ENCODE measurements at places on chromosomes 16 and 17. TPM values are rescaled to one million over a fixed set of nuclear protein-coding genes. Genes with fewer than 3 reads are reported as not detected.

DNA sequence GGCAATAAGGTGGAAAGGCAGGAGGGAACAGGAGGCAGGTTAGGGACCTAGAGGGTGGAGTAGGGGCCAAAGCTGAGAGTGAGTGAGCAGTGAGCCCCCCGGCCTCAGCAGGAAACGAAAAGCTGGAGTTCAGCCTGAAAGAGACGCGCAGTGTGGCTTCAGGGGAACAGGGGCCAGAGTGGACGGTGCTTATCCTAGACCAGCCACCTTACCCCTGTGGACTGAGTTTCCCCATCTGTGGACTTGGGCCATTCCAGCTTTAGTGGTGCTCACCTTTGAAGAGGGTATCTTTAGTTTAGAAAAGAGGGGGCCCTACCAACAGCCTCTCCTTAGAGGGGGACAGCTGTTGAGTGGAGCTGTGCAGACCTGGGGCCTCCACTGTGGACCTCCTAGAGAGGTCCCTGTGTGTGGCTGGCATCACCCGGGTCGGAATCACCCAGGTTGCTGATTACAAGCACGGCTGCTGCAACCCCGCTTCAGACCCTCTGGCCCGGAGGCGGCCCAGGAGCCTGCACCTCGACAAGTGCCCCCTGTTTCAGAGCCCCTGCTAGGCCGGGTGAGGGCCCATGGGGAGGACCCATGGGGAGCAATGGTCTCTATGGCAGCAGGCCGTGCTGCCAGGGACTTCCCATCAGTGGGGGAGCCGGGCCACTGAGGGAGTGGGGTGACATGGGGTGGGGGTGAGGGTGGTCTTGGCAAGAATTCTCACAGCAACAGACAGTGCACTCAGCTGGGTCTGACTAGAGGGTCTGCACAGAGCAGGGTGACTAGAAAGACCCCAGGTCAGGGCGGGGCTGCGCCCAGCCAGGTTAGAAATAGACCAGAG lies 2.6 kb downstream of the GPR142 start:
- H3K4me1 ChIP-seq: peaks cover 16% of the 10 kb centered on the region
- no peaks in the 10 kb centered on the region for H3K36me3 ChIP-seq
- no peaks in the 10 kb centered on the region for H3K27me3 ChIP-seq
- DNase-seq: no peak
- no peak overlapping the region for H3K4me3 ChIP-seq

Gene CMTM4
- total RNA-seq: 2.2 TPM

Gene GINS2
- total RNA-seq: 1.4 TPM

Gene SETD6
- 38.3 TPM for total RNA-seq

DNA sequence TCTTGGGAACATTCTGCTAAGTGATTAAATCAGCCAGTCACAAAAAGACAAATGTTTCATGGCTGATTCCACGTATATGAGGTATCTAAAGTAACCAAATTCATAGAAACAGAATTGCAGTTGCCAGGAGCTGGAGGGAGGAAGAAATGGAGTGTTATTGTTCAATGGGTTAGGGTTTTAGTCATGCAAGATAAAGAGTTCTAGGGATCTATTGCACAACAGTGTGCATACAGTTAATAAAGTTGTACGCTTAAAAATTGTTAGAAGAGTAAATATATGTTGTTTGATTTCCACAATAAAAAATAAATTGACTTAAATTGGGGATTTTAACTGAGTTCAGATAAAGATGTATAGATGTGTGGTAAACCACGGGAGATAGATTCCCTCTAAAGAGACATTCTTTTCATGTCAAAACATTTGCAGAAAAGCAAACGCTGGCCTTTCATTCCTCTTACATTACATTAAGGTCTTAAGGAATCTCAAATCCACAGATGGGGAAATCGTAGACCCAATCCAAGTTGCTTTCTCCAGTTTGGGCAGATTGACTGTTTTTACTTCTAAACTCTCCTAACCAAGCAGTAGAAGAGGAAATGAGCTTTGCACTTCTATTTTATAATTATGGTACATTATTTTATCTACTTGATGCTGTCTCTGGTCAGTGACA lies 4.6 kb downstream of the PRDM7 start:
- no peak for DNase-seq
- no peaks in the 10 kb centered on the region for H3K36me3 ChIP-seq
- H3K27ac ChIP-seq: no peak overlapping the region
- H3K4me3 ChIP-seq: no peak overlapping the region

Gene NGFR
- total RNA-seq: not detected

- DNase-seq: no peak
- peaks cover 4% of the 10 kb centered on the region for H3K4me1 ChIP-seq
- no peaks in the 10 kb centered on the region for H3K27me3 ChIP-seq
These were observed 268.1 kb downstream of the HS3ST3A1 start for GRCh38 chr17:13333661-13334060.
